Kasumi-1 (cell line): ENCODE measurements at places on chromosomes 2 and 18.

- no peak for DNase-seq
Measured at GRCh38 chr18:10459587-10459986, 5.2 kb downstream of the APCDD1 start.

DNA sequence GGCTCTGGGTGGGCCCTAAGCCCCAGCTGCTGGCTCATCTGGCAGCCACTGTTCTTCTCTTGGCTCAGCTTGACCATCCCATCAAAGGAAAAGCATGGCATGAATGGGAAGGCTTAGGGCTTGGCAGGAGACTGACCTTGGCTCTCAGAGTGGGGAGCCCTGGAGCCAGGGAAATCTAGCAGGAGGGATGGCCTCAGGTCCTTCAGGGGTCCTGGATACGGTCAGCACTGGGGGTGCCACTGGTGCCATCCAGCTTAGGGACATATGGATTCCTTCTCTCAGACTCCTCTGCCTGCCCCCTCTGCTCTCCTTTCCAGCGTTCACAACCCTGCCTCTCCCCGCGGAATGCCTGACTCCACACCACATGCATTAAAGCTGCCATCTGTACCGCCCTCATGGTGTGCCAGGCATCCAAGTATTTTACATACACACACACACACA is 165.5 kb upstream of the HAAO start:
- DNase-seq = no peak

DNA sequence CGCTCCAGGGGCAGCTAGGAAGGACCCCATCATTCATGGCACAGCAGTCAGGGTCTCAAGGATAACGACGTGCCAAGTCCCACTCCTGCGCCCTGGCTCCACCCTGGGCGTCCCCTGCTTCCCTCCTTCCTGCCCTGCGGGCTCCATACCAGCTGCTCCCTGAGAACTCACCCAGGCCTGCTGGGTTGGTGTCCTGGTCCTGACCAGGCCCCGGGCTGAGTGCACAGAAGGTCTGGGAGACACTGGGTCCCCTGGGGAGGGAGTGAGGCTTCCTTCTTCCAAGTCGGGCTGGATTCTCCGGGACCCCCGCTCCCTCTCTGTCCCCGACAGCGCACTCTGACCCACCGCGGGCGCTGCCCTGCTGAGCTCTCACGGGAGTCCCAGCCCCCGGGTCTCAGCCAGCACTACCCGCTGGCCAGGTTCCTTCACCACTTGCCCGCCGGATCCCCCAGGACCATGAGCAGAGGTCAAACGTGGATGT is 160.2 kb downstream of the PXDN start:
- DNase-seq = no peak

DNA sequence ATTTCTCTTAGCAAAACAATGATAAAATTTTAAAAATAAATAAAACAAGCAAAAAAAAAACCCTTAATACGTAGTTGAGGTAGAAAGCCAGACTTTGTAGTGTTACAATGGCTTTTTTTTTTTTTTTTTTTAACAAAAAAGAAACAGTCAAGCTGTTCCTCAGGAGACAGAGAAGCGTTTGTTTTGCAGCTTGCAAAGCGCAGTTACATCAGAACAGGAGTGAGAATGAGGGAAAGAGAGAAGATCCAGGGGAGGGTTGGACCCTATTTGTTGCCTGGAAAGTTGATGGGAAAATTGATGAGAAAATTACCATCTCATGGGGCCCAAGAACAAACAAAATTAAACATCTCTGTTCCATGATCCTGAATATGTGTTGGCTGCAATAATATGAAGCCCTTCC is 146.5 kb downstream of the NETO1 start:
- DNase-seq = no peak

DNA sequence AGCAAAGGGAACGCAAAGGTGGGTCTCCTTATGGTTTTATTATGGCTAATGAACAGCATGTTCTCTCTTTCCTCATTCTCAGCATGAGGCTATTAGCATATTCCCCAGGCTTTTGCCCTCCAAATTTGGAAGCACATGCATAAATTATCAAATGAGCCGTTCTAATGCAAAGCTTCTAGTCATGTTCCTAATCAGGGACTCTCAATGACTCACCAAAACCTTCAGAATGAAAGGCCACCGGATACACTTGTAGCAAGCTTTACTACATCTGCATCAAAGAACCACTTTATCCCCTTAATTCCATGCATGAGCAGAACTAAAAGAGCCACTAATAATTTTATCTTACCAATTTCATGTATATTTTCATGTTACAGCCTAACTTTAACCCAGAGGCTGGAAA is 310.5 kb downstream of the LRATD1 start:
- DNase-seq = no peak

DNA sequence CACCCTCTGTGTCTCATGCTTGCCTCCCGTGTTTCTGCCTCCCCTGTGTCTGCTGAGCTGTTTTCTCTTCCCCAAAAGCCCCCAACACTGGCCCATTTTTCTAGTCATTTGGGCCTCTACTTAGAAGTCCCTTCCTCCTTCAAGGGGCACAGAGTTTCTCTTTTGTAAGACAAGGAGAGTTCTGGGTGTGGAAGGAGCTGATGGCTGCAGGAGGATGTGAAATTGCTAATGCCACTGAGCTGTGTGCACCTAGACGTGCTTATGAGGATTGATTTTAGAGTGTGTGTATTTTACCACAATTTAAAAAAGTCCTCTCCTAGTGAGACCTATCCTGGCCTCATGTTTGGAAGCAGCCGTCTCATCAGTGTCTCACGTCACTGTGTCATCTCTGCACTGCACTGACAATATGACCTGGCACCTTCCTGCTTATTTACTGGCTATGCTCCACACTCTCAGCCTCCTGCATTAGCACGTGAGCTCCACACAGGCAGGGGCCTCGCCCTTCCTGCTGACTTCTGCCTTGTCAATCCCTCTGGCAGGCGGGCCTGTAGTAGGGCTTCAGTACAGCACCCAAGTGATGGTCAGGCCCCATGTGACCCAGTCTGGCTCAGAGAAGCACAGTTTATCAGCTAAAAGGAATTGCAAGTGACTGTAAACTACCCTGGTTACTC is 8.0 kb upstream of the MBP start:
- DNase-seq = no peak

DNA sequence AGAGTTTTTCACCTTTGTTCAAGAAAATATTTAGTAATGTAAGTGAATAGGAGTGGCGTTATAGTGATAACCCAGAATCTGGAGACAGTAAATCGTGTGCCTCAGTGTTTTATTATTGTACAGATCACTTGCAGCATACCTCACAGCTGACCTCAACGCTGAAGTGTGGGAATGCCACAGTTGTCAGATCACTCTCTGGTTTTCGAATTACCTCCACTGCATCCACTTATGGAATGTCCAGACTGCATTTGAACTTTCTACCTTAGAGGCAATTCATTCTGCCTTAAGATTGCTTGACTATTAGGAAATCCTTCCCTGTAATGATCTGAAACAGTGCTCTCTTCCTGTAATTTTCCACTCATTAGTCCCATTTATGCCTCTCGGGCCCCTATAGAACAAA is 164.5 kb upstream of the ALPP start:
- DNase-seq = no peak

DNA sequence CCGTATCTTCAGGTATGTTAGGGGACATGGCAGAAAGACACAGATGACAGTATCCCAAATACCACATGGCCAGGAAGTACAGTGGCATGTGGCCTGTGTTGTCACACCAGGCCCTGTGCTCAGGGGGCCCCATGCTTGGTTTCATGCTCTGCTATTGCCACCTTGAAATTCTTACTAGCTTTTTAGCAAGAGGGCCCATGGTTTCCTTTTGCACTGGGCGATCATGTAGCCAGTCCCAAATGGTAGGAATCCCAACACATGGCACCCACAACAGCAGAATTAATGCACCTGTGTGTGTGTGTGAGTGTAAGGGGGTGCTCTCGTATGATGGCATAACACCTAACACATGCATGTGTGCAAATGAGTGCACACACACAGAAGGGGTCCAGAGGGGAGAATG is 39.2 kb downstream of the MYO7B start:
- DNase-seq = no peak
